Stimulated activated CD8-positive, alpha-beta memory T cell treated with anti-CD3 and anti-CD28 coated beads, Interleukin-4, amount 100 ng/mL, for 48 hours (primary cell): ENCODE measurements at places on chromosomes 5 and 9.

DNA sequence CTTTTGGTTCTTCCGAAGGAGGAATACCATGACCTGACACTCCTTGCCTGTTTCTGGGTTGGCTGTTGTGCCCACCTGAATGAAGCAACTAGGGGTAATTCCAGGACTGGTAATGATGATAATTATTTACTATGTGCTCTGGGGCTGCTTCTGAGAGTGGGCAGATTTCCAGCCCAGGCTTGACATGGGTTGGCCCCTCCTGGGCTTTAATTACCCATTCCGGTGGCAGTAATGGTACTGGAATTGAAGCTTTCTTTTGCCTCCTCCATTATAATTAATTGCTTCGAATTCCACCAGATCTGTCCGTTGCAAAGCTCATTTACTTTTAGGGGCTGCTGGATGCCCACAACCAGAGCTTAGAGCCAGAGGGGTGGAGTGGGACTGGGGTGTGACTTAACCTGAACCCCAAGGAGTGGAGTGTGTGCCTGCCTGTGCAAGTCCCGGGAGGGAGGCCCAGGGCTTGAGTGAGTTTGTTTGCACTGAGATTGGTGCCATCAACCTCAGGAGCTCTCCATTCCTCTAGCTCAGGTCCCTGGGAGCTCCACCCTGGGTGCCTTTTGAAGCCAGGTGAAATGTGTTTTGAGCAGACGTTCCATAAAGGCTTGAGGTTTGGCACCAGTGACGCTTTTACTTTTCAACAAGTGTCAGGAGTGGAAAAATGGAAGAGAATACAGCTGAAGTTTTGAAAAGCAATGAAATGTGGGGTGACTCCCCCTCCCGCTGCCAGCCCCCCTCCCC lies 214.6 kb downstream of the PDZD2 start:
- no peak for DNase-seq

- DNase-seq: peak; percentile 70
Measured at GRCh38 chr5:172820046-172820767, 13.8 kb upstream of the ERGIC1 start.

- no peak for DNase-seq
Measured at GRCh38 chr5:149317281-149318048, 27.8 kb upstream of the GRPEL2 start.

DNA sequence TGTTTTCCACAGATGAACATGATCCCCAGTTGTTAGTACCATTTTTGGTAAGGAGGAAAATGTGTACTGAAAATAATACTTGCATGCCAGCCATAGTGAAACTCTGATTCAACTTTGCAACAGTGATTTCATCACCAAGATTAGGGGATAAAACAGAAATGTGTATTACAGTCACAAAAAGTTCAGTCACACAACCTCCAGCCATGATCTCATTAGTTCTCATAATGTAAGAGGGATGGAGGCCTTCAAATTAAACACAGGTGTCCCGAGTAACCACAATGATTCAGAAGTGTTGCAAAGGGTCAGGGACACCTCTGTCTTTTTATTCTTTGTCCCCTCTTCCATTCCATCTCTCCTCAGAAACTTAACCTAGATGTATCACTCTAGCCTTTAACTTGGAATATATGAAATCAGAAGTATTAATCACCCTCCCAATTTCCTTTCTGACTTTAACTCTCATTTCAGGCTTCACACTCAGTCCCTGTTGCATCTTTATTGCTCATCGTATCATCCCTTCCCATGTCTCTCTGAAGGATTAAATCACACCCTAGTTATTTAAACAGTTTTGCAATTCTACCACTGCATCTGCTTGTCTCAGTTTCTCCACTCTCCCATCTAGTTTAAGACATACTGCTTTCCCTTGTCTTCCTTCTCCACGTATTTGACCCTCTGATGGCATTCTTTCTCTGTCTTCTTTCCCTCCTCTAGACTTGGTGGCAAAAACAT lies 291.2 kb downstream of the ADAMTS6 start:
- DNase-seq: no peak

DNA sequence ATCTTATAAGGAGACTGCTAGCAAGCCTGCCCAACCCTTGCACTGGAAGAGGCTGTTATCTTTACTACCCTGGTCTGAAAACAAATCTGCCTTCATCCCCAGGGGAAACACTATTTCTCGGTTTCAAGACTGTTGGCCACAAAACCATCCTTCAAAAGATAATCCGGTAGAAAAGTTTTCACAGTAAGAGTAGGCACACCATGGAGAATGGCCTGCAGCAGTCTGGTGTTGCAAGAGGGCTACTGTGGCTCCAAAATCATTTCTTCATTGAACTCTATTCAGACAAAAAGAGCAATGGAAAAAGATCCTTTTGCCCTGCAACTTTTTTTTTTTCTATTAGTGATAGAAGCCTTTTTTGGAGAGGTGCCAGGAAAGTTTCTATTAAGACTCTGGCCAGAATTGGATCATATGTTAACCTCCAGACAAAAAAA lies 163.9 kb downstream of the ARHGEF28 start:
- no peak for DNase-seq
